ENCODE measurements at places on chromosomes 3 and 15.
A peak's percentile ranks its signal among the peaks of the same experiment; 100 is the strongest.

GRCh38 chr15:69842851-69843250, 254.9 kb downstream of the TLE3 start:
- DNase-seq, result no peak

- DNase-seq, result no peak
These were observed 85.0 kb upstream of the CBLB start for GRCh38 chr3:105953831-105954230.

- no peak for DNase-seq
These were observed at the start of gene GASK1A for GRCh38 chr3:42979044-42979972. Gene GASK1A (plus strand): TSS chr3:42979311. CDS start chr3:42979643, 332 bp downstream.

DNA sequence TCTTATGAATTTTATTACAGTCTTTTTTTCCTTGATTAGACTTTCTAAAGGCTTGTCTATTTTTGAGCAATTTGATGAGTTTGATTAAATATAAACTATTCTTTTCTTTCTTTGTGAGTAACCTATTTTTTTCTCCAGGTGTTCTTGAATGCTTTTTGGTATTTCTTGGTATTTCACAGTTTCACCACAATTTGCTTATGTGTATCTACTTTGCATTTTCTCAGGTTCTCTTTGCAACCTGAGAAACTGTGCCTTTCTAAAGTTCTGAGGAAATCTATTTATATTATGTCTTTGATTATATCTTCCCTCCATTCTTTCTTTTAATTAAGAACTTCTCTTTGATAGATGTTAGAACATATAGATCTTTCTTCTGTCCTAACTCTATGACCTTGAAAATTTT, 117.1 kb upstream of the MLF1 start:
- DNase-seq, result no peak

DNA sequence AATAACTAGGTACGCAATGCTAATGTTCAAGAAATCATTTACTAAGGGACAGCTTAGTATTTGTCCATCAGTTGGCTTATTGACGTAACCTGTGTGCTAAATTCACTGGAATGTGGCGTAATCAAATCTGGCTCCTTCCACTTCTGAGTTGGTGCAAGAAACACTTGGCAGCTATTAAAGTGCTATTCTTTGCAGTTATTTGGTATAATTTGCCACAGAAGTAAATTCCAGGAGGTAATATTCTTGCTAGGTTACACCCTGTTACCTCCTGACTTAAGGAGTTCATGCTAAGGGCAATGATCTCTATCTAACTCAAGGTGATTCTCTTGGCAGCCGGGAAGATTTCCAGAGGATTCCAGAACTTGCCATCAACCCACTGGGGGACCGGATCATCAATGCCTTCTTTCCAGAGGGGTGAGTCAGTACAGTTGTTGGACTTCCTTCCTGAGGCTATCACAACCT, 25.5 kb downstream of the CHP1 start:
- DNase-seq, result peak; percentile 56

DNA sequence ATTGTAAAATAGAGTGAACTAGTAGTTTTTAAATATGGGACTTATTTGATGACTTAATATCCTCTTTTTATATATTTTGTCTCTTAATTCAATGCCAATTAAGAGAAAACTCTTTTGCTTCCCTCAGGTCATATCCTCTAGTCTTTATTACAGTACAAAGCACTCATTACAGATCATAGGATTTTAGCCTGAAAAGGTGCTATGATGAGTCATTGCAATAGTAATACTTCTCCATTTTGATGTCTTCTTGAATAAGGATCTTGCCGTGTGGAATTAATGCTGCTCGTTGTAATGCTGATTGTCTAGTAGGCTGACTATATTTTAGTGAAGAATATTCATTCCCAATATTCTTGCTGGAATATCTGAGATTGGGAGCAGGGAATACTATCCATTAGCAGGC, 612.2 kb upstream of the GOLIM4 start:
- DNase-seq, result no peak

- DNase-seq, result no peak
These were observed 13.3 kb downstream of the SEMA3G start for GRCh38 chr3:52431459-52432223.

DNA sequence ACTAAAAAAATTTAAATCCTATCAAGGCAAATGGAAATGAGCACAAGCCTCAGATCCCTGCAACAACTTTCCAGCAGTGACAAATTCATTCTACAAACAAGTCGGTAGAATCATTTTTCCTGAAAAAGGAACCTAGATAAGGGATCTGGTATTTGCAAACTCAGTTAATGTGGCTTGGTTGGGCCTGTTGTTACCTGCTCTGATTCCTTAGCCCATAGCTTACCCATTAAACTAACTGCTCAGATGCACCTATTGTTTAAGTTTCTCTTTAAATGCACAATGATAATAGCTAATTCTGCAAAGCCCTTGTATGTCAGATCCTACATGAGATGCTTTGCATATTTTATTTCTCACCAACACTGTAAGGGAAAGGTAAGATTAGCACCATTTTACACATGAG, 377.4 kb upstream of the RGMA start:
- DNase-seq, result no peak

DNA sequence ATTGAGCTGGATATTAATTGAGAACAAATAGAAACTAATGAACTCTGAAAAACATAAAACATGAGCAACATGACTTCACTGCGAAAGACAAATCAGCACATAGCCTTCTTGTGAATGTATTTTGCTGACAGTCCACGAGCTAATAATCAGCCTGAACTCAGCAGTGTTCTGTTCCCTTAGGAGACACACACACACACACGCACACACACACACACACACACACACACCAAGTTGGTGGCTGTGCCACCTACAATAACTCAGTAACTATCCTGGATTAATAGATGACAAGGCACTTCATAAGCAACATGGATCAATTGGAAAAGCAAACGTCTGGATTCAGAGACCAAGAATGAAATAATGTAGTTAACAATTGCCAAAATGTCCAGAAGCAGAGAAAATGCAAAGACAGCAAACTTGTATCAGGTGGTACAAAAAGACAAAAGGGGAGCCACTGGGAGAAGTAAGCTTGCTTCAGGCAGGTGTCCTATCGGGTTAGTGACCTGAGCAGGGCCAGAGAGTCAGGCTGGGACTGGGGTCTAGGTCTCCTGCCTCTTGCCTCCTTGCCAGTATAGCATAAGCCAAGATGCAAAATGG, 20.5 kb upstream of the UBE2Q2 start:
- no peak for DNase-seq

- no peak for DNase-seq
These were observed 92.3 kb upstream of the FHIT start for GRCh38 chr3:61343543-61343942.

GRCh38 chr3:13332740-13333139, 87.4 kb downstream of the NUP210 start:
- DNase-seq, result no peak

DNA sequence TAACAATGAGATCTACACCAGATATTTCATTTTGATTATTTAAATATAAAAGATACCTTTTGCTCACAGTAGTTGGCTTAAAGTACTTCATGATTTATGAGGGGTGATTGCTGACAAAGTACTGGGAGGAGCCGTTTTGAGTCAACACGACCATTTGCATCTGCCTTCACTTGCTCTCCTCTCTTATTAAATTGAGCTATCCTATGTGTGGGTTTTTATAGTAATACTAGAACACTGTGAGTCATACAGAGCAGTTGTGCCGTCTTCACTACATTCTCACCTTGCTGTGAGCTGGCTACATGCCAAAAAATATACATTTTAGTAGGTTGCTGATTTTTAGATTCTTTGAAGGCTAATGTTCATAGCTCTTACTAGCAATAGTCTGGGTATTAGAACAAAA, 161.2 kb downstream of the ALCAM start:
- DNase-seq, result no peak

DNA sequence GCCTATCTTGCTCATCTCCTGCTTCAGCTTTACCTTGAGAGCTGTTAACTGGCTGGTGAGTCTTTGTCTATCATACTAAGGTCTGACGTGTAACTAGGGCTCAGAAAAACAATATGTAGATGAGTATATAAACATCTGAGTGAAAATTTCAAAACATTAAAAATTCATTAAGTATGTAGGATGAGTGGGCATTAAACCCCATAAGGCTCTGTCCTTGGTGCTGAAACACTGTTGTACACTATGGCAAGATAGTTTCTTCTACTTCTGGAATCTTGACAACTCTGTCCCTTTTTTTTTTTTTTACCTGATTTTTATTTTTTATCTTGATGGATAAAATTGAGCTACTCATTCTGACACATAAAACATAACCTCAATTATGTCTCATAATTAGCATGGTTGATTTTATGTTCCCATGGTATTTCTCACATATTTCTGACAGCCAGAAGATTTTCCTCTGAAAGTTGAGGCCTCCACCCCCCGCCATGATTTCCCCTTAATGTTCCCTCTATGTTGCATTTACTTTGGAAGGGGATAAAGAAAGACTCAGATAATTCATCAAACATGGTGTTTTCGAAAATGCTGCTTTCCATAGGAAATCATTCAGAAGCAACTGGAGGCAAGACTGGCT, 54.3 kb downstream of the DGKG start:
- peak; percentile 75 for DNase-seq

- no peak for DNase-seq
These were observed 238.4 kb upstream of the TBC1D5 start for GRCh38 chr3:17980863-17981262.

DNA sequence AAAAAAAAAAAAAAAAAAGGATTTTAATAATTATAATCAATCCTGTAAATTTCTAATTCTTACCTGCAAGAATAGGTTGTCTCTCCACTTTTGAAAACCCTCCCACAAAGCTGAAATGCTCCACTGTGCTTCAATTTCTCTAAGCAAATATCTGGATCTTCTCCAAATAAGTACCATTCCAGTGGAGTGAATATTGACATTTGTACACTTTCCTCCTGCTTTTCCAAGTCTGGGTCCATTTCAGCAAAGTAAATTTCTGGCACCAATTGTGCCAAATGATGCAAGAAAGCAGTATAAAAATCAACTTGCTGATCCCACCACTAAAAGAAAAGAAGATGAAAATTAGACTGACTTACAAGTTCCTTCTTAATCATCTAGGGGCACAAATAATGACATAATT, 19.9 kb downstream of the UBR1 start:
- peak; percentile 16 for DNase-seq

- DNase-seq, result peak; percentile 28
These were observed 56.2 kb downstream of the ATG7 start for GRCh38 chr3:11328196-11328945.

GRCh38 chr15:95494971-95495541, 835.4 kb upstream of the NR2F2 start:
- peak; percentile 13 for DNase-seq

Measured in fibroblast of pulmonary artery (primary cell).